ENCODE measurements at places on chromosomes 5 and 9.
A peak's percentile ranks its signal among the peaks of the same experiment; 100 is the strongest.

GRCh38 chr5:180330810-180331646, 22.1 kb downstream of the GFPT2 start:
- DNase-seq: no peak

DNA sequence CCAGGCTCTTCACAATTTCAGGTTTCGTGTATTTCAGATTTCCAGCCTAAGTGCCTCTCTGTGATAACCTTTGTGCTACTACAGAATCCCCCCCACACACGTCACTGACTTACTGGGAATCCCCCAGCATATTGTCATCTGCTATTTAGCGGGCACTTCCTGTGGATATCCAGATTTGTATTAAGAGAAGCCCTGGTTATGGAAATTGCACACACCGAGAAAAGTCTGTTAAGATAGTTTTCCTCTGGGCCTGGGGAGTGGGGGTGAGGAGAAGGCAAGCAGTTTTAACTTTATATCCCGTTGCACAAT, 269.9 kb downstream of the MED10 start:
- no peak for DNase-seq

DNA sequence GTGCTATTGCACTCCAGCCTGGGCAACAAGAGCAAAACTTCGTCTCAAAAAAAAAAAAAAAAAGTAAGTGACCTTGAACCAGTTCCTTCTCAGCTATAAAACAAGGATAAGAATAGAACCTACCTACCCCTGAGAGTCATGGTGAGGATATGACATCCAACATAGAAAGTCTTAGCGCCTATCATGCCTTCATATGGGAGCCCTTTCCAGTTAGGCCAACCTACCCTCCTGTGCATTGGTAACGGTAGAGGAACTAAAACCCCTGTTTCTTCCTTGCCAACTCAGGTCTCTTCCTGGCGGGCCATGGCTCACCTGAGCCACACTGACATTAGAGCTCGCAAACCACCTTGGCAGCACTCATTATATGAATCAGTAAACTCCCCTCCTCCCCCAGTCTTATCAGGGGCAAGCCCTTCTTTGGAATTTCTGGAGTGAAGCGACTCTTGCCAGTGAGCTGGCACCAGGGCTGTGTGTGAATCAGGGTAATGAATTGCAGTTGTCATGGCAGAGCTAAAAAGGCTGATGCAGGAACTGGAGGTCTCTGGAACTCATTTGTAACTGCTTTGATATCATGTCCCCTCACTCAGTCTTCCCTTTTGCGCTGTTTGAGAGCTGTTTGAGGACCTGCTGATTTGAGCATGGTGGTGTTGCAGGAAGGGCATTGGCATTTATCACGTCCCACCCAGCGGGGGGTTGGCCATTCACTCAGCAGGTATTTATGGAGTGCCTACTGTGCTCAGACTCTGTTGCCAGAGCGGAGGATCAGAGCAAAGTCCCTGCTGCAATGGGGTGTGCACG, 10.3 kb downstream of the WWC1 start:
- DNase-seq: no peak

- no peak for DNase-seq
These were observed 22.9 kb upstream of the ROPN1L start for GRCh38 chr5:10418654-10419345.

DNA sequence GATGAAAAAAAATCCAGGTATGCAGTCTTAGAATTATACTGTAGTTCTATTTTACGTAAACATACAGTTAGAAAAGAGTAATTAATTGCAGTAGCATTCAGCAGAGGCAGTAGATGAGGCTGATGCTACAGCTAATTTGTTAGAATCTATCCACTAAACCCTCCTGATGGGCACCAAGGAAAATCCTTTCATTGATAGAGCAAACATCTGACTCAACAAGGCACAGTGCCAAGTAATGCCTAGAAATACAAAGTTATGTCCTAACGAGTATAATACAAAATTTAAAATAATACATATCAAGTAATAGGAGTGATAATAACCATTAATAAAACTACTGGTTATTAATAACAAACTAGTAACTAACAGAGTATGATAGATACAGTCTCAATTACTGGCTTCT, 9.0 kb downstream of the MOCS2 start:
- no peak for DNase-seq

- no peak for DNase-seq
These were observed 221.6 kb downstream of the NR2F1-AS1 start for GRCh38 chr5:93359296-93359959.

GRCh38 chr9:105877721-105878120, 183.4 kb downstream of the TMEM38B start:
- no peak for DNase-seq

DNA sequence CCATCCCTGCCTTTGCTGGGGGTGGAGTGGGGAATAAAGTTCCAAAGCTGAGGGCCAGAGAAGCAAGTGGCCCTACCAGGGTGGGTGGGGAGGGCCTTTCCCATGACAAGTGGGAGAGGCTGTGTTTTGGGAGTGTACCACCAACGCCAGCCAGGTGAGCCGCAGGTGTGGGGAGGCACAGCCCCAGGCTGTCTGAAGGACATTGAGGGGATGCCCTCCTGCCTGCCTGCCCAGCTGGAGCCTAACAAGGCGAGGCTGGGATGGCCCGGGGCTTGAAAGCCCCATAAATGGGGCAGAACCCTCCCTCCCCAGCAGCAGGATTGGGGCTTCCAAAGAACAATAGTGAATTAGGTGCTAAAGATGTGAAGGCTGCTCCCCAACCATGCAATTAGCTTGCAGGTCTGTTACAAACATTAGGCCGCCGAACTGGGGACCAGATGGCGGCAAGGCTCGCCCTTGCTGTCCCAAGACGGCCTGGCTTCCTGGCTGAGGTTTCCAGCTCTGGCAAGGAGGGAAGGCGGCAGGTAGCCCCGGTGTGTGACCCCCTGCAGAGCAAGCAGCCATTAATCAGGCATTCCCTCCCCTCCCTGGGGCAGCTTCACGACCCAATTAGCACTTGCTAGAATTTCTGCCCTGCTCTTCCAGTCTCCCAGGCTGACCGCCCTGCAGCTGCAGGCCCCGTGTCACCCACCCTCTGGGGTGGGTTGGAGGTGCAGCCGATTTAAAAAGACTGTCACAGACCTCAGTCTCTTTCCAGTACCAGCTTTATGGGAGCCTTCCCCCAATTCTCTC, 42.9 kb downstream of the FGF18 start:
- DNase-seq: no peak

GRCh38 chr5:116320486-116320885, 235.7 kb downstream of the COMMD10 start:
- DNase-seq: no peak

GRCh38 chr5:43401827-43402226, 10.4 kb downstream of the CCL28 start:
- DNase-seq: no peak

GRCh38 chr5:143064676-143065075, 294.5 kb downstream of the ARHGAP26 start:
- no peak for DNase-seq

DNA sequence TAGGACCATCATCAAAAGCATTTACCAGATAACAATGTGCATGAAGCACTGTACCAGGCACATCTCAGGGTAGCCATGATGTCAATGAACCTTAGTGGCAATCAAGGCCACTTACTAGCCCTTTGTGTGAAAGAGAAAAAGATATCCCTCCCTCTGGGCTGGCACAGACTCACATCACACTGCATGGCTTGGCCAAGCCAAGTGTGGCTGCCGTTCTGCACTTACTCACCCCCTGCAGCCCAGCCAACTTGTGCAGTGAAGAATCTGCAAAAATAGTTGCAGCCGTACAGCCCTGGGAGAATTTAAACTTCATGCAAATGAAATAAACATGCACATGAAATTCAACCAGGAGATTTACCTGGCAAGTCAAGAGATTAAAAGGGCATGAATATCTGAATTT, 333.5 kb downstream of the DEPDC1B start:
- no peak for DNase-seq

DNA sequence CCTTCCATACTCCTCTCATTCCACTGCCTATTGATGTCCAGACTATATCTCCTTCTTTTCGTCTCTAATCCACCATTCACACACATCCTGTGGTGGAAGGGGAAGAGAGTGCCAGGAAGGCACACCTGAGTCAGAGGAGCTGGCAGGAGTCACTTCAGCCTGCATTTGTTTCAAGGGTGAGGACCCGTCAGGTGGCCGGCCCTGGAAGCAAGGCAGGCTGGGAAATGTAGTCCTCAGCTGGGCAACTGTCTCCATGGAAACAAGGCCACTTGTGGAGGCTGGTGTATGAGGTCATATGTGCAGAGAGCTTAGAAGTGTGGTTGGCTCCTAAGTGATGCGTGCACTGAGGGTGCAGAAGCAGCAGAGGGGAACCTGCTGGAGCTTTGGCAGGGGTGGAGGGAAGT, 278.4 kb downstream of the NSG2 start:
- DNase-seq: peak; percentile 17

DNA sequence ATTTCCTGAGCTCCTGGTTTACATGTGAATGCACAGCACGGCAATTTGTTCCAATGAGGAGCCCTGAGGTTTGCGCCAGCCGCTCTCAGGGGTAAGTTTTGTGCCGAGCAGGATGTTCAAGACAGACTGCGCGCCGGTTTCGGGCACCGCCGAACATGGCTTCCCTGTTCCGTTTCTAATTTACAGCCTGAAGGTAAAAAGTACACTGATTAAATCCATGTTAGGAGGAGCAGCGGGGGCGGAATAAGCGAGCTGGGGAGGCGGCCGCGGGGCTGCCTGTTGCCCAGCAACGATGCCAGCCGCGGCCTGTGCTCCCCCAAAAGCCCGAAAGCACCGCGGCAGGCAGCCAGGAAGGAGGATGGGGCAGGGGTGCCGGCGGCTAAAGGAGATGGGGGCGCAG, 6.4 kb downstream of the SOWAHA start:
- no peak for DNase-seq

- no peak for DNase-seq
These were observed 118.2 kb upstream of the TBC1D2 start for GRCh38 chr9:98373609-98374008.

GRCh38 chr9:3656224-3656623, 130.4 kb upstream of the RFX3 start:
- no peak for DNase-seq

GRCh38 chr5:139877129-139877597, 81.6 kb downstream of the PSD2 start:
- no peak for DNase-seq

DNA sequence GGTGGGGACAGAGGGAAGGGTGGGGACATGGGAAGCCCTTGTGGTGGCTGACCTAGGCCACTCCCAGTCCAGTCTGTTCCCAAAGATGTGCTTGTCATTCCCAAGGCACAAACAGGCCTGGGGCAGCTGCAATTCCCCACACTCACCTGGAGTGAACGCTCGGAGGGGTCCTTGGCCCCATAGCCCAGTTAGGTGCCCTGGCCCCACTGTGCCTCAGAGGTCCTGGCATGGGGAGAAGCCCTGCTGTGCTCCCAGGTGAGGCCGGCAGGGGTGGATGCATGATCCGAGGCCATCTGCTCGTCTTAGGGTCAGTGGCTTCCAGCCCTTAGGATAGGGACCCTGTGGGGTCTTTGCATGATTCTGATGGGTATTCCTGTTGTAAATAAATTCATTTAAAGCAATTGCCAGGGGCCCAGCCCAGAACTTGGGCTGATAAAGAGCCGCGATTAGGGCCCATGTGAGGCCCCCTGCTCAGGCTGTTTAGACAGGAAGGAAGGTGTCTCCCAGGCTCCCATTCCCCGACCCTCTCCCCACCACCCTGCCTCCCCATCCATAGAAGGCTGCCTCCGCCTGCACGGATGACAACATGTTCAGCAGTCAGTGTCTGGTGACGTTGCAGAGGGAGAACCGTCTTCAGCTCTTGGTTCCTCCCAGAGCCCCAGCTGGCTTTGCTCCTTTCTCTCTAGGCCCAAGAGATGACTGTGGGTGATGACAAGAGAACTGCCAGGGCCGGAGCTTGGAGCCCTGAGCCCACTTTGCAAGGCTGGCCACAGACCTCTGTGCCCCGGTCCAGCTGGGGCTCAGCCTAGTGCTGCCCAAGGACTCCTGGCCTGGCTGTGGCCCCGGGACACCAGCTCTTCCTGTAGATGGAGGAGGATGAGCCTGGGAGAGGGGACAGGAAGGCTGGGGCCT, 28.4 kb upstream of the IRX4 start:
- no peak for DNase-seq

DNA sequence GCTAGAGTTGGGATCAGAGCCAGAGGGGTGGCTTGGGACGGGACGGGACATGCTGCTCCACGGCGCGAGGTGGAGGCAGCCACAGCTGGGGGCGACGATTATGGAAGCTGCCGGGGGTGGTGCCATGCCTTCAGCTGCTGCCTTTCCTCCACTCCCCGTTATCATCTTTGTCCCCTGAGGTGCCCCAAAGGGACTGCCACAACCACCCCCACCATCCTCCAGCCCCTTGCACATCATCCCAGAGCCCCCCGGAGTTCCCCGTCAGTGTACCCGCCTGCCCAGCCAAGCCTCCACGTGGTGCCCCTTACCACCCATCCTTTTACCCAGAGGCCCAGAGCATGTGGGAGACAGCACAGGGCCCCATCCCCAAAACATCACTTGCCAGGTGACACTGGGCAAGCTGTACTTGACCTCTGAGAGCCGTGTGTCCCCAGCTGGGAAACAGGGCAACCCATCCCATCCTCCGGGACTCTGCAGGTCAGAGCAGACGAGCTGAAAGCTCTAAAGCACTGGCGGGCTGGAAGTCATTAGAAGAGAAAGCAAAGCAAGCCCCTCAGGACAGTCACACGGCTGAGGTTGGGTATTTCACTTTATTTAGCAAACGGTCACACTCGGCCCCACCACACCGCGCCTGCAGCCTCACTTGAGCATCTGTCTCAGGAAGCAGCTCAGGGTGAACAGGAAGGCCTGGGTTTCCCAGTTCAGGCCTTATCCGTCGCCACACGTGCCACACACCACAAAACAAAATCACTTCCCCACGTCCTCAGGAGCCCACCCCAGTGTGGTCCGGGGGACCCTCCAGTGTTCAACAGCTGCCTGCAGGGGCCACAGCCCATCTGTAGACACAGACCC, 19.5 kb upstream of the MXD3 start:
- DNase-seq: no peak

DNA sequence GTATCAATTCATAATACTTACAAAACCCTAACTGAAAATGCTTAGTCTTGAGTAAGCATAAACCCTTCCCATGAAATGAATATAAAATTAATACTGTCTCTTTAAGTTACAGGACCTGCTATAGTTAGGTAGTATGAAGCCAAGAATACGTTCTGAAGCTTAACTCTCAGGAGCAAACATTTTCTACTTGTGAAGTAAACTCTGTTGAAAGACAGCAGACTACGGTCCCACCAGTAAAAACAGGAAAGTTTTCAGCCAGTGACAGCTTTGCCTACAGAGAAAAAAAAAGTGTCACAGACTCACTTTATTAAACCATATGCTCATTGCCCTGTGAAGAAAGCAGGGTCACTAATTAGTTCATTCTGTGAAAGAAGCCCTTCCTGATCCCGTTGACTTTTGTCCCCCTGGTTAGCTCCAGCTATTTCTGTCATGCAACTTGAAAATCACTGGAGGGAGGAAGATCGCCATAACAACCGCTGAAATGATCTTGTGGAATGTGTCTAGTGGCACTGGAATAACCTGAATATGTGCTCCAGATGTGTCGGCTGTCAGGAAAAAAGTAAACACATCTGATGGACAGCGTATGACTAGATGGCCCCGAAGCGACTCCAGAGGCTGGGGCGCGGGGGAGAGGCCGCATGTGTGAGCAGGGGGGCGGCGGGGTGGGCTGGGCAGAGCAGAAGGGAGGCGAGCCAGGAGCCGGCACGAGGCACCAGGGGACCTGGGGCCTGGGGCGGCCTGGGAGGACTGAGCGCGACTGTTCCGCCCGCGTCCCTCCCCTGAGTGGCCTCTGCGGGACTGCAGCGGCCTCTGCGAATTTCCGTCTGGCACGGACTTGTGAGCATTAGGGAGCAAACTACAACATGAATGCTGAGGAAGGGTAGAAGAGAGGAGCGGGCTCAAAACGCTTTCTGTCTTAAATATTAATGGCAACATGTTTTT, 41.9 kb downstream of the BNC2 start:
- DNase-seq: no peak

All from Panc1 (cell line).